Skeletal muscle tissue (tissue), 5 donors: ENCODE measurements at places on chromosomes 4 and X. TPM values are rescaled to one million over a fixed set of nuclear protein-coding genes. Genes with fewer than 3 reads are reported as not detected.

CHRDL1 gene
- 12.5 TPM for total RNA-seq

EOLA2 gene
- total RNA-seq: 8.9 TPM

CT83 gene
- not detected for total RNA-seq

TRAM1L1 gene
- 5.7 TPM for total RNA-seq

TRAPPC2 gene
- total RNA-seq: 9.9 TPM

NIPAL1 gene
- total RNA-seq: 1.0 TPM

ZNF41 gene
- total RNA-seq: 6.3 TPM

PFKFB1 gene
- not detected for total RNA-seq

TIMM8A gene
- 3.1 TPM for total RNA-seq

S100P gene
- total RNA-seq: 0.52 TPM

ADH1C gene
- 13.0 TPM for total RNA-seq

ZNF827 gene
- 9.4 TPM for total RNA-seq

RHOXF2 gene
- not detected for total RNA-seq

IL15 gene
- total RNA-seq: 6.3 TPM

CPZ gene
- total RNA-seq: 11.5 TPM

PCDH10 gene
- 0.52 TPM for total RNA-seq

LUZP4 gene
- not detected for total RNA-seq

NKAP gene
- 4.2 TPM for total RNA-seq

DDIT4L gene
- 61.6 TPM for total RNA-seq

FGFR3 gene
- 0.52 TPM for total RNA-seq

BEX2 gene
- 21.4 TPM for total RNA-seq

CYBB gene
- total RNA-seq: 41.2 TPM

GRIA2 gene
- total RNA-seq: 3.1 TPM
